GM10248 (cell line): ENCODE measurements at places on chromosomes 3 and 15.

DNA sequence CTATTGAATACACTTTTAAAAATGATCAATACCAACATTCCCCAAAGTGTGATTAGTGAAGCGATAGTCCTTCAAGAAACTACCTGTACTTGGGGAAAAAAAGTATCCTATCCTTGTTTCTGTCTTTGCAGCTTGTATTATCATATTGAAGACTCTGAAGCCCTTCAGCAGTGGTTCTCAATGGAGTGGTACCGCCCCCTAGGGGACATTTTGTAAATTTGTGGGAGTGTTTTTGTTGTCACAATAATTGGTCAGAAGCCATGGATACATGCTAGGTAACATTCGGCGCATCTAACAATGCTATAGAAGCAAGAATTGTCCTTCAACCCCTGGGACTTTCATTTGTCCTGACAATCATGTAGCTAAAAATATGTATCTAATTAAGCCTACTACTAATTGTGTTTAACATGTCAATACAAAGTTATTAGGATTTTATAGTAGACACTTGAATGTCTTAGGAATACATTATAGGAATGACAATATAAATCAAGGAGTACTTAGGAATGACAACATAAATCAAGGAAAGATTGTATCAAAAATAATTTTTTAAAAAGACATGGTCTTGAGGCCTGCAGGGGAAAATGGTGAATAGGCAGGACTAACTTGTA, 53.7 kb downstream of the NMD3 start:
- DNase-seq: peak; percentile 32

DNA sequence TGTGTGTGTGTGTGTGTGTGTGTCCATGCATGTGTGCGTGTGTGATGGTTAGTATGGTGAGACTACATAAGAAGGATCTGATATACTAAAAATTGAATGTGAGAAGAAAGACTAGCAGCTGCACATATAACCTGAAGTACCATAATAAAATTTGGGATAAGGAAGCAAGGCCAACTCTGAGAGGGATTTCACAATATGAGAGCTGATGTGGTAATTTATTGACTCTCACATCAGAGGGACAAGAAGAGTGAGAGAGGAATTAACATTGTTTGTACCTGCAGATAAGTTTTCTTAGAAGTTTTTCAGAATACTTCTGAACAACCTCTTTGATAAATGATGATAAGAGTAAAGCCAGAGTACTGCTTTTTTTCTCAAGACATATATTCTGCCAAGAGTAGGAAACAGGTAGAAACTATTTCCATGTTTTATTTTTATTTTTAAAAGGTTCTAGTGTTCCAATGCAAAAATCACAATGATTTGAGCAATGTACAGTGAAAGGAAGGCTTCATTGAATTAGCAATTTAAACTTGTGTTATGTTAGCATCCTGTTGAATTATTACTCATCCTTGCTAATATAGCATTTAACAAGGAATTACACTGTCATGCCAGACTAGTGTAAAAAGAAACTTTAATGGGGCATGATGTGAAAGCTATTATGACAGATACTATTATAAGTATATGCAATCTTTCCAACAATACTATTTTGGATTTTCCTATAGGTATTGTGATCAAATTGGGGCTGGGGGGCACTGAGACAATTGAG, 415.5 kb upstream of the ARPP21 start:
- DNase-seq: no peak

GRCh38 chr3:71144525-71145253, 438.8 kb downstream of the FOXP1 start:
- no peak for DNase-seq

GRCh38 chr3:14179114-14179465, 473 bp downstream of the LSM3 start:
- no peak for DNase-seq
